ENCODE measurements at places on chromosomes 3 and 15. TPM values are rescaled to one million over a fixed set of nuclear protein-coding genes. Genes with fewer than 3 reads are reported as not detected.

DNASE1L3 gene
- 0.95 TPM for total RNA-seq

- peak; percentile 76 for DNase-seq
These were observed 63.8 kb downstream of the SPSB4 start for GRCh38 chr3:141114816-141115460.

- no peak for DNase-seq
These were observed 88.8 kb upstream of the RARB start for GRCh38 chr3:25339225-25339624.

DNA sequence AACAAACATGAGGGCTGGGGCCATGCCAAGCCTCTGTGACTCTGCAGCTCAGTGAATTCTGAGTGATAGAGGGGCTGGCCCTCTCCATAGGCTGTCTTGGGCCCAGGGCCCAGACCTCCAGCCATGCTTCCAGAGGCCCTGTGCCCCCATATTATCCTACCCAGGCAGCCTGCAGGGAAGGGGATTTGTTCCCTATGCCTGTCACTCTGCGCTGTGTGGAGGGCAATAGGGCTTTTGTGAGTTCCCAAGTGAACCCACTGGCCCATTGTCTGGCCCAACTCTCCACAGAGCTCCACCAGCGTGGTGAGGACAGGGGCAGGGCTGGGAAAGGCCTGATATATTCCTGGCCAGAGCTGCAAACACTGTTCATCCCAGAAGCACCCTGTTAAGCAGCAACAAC lies 113.2 kb downstream of the EPHB1 start:
- DNase-seq, result peak; percentile 40

GRCh38 chr15:31508656-31509055 lies 182.0 kb downstream of the KLF13 start:
- no peak for DNase-seq
